ENCODE measurements at places on chromosomes 1 and 21.

DNA sequence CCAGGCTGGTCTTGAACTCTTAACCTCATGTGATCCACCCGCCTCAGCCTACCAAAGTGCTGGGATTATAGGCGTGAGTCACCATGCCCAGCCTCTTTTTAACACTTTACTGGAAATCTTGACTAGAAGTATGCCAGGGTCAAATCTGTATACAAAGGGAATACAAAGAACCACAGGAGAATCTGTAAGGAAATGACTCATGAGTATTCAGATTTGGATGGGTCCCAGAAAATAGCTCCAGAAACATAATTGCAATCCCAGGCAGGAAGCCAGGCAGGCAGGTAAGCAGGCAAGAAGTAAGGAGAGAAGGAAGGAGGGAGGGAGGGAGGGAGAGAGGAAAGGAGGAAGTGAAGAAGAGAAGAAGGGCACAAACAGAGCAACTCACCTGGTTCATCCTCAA lies 22.8 kb upstream of the TIAM1 start:
- DNase-seq = no peak

- DNase-seq = peak; percentile 63
These were observed 521 bp upstream of the NADK start for GRCh38 chr1:1778663-1779319.

GRCh38 chr1:12097321-12097720 lies 34.2 kb downstream of the TNFRSF8 start:
- no peak for DNase-seq

- DNase-seq = no peak
These were observed 84.1 kb upstream of the NEGR1 start for GRCh38 chr1:72366466-72366865.

DNA sequence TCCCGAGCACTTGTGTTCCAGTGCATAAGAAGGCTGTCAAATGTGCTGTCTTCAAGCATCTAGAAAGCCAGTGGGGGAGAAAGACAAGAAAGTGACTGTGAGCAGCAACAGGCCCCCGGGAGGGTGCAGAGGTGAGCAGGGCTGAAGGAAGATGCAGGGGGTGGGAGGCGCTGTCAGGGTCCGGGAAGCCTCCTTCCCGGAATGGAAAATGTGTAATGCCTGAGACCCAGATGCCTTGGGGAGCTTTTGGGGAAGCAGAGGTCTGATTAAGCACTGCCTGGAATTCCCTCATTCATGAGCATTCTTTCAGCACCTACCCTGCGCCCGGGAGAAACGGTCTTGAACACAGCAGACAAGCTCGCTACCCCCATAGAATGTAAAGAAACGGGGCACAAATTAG lies 1.3 kb downstream of the NPHP4 start:
- DNase-seq = no peak

- DNase-seq = no peak
These were observed 41.9 kb downstream of the MAB21L3 start for GRCh38 chr1:116152950-116153691.

GRCh38 chr1:109527846-109528695 lies 11.6 kb upstream of the GPR61 start:
- DNase-seq = no peak

DNA sequence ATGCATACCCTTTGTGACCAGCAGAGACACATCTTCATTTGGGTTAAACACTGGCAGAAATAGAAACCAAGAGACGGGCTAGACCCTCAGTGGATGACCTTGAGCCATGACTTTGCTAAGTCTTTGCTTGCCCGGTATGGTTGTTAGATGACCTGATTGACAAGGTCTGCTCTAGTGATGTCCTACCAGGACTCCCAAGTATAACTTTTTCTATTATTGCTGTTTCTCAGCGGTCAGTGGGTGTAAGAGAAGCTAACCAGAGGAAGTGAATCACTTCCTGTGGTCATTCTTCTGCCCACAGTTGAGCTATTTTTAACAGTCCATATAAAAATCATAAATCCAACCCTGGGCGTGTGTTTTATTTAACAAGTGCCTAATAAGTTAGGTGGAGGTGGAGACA lies 126.2 kb upstream of the ETS2 start:
- DNase-seq = no peak

- no peak for DNase-seq
These were observed 492 bp downstream of the HLX start for GRCh38 chr1:220879509-220880361.

- no peak for DNase-seq
These were observed 94.4 kb downstream of the COLGALT2 start for GRCh38 chr1:183942933-183943693.

DNA sequence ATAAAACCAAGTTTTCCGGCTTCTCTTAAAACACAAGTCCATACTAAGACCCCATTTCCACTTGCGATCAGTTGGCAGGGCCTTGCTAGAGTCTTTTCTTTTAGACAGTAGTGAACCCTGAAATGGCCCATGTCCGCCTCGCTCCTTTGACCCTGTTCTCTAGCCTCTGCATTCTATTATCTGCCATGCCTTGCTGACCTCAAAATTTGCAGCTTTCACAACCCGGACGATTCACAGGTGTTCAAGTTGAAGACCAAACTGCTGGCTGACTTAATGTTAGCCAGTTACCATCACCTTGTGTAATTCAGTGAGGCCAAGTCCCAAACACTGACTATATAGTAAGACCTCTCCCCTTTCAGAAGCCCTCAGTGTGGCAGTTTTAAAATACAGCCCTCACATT lies 174.2 kb downstream of the PCP4 start:
- DNase-seq = no peak

DNA sequence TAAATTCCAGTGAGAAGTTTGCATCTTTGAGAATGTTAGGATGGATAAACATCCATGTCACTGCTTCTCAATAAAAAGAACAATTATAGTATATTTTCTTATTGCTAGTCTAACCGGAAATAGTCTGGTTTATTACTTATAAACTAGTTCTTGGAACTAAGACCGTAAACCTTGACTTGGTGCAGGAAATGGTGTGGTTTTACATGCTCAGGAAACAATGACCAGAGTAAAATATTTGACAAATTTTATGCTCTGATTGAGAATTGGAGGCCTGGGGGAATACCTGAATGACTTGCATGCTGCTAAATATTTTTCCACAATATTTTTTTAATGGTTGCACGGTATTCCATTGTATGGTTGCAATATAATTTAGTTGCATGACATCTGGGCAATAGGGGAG lies 76.3 kb downstream of the XCL2 start:
- DNase-seq = no peak

GRCh38 chr1:110956586-110956985 lies 7.1 kb downstream of the LRIF1 start:
- no peak for DNase-seq

DNA sequence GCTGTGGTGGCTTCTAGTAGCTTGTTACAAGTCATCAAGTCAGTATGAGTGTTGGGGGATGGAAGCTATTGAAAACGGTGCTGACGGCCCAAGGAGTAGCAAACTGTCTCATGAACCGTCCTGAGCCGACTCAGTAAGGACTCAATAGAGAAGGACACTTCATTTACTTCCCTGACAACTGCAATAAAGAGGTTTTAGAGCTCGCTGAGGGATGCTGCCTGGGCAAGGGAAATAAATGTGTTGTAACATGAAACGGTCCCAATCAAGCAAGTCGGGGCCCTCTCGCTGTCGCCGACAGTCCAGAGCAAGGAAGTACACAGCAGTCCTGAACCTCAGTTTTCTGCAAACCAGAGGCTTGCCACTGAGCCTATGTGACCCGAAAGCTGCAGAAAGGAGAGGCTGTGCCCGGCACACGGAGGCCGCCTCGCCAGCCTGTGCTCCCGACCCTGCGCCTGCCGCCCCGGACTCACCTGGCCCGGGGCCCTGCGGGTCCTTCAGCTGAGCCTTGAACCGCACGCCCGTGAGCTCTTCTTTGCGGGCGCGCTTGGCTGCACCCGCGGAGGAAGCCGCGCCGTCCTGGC lies 423 bp downstream of the URB1 start:
- no peak for DNase-seq

GRCh38 chr1:92494485-92495141 lies 7.9 kb upstream of the GFI1 start:
- DNase-seq = no peak

GRCh38 chr21:38434913-38435533 lies 63.3 kb downstream of the ERG start:
- DNase-seq = no peak
